ENCODE measurements at places on chromosomes 12 and 14.

DNA sequence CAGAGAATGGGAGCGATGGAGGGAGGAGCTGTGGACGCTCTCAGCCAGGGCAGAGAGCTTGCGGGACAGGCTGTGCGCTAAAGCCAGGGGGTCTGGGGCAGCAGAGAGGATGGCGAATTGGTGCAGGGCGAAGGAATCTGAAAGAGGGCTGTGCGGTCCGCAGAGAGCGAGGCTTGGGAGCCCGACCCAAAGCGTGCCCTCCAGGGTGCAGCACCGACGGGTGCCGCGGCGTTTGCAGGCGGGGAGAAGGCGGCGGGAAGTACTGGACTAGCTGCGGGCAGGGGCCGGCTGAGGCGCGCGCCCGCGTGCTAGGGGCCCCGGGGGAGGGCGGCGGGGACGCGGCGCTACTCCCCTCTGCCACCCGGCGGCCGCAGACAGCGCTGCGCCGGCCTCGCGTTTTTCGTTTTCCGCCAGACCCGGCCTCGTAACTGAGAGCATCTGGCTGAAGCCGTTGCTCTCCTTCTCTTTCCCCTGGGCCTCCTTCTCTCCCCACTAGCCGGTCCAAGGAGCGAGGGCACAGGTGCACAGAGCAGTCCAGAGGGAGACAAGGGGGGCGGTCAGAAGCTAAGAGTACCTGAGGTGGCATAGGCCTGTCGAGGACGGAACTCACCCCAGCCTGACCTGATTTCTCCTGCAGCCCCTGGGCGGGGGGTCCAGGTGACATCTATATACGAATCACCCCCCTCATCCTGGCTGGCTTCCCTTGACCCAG, 24.9 kb downstream of the SLC6A12 start:
- DNase-seq = no peak

GRCh38 chr12:64178122-64178521, 44.0 kb downstream of the KICS2 start:
- DNase-seq = no peak

DNA sequence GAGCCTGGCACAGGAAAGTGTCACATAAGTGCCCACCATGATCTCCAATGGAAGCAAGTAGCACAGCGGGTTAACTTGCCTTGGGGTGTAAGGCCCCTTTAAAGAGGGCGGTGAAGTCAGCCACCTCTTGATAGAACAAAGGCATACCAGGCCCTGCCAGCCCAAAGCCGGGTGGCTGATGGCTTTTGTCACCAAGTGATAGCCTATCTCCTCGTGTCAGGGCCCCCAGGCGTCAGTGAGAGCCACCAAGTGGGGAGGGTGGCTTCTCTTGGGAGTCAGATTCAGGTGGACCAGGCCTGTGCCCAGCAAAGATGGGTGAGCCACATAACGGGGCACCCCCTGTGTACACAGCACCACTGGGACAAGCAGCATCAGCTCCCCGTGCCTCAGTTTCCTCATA, 8.3 kb upstream of the MYL2 start:
- no peak for DNase-seq

DNA sequence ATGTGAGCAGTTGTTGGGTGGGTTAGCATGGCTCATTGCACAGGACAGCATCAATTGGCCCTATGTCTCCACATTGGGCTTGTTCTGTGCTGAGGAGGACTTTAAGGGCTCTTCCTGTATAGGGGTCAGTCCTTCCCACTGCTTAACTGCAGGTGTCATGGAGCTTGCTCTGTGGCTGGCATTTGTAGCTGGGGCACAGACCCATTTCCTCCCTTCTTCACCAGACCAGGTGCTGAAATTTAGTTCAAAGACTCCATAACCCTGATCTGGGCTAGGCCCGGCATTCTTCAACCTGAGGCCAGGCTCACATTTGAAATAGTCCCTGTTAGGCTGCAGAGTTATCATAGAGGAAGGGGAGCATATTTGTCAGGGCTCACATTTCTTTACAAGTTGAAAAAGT, 12.8 kb downstream of the CHST11 start:
- no peak for DNase-seq

GRCh38 chr14:100137173-100137572, 22.3 kb downstream of the DEGS2 start:
- DNase-seq = no peak

GRCh38 chr12:90842477-90842876, 112.5 kb downstream of the CCER1 start:
- DNase-seq = no peak

DNA sequence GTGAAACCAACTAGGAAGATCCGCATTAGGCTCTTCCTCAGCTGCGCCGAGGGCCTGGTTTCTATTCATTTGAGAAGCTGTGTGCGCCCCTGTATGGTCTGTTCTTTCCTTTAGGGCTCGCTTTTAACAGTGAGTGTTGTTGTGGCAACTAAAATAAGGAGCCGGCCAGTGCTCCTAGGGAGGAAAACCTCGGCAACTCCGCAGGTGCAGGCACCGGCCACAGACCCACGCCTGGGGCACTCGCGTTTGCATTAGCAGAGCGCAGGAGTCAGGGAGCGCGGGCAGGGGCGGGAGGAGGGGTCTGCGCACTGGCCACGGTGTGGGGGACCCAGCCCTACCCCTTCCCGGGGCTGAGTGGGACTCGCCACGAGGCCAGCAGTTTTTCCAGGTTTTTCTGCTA, 50.5 kb downstream of the STX2 start:
- no peak for DNase-seq

GRCh38 chr14:81682134-81682533, 148.5 kb upstream of the SEL1L start:
- DNase-seq = no peak

GRCh38 chr14:56514663-56515371, 64.8 kb upstream of the TMEM260 start:
- DNase-seq = no peak

DNA sequence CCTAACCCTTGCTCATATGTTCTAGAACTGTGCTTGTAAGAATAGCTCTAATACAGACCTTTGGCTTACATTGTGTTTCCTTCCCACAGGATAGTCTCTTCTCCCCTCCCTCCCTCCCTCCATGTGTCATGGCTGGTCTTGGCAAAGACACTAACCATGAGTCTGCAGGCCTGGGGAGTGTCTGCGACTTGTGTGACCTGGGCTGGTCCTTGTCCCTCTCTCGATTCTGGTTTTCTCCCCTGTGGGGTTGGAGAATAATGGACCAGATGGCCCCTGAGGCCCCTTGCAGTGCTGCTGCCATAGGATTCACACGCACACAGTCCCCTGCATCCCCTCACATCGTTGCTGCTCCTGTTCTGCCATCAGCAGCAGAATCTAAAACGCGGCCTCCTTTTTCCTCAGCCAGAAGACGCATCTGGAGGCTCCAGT, 30.3 kb downstream of the DEGS2 start:
- no peak for DNase-seq

- no peak for DNase-seq
Observed at GRCh38 chr12:47785036-47785886, 12.2 kb downstream of the SLC48A1 start.

DNA sequence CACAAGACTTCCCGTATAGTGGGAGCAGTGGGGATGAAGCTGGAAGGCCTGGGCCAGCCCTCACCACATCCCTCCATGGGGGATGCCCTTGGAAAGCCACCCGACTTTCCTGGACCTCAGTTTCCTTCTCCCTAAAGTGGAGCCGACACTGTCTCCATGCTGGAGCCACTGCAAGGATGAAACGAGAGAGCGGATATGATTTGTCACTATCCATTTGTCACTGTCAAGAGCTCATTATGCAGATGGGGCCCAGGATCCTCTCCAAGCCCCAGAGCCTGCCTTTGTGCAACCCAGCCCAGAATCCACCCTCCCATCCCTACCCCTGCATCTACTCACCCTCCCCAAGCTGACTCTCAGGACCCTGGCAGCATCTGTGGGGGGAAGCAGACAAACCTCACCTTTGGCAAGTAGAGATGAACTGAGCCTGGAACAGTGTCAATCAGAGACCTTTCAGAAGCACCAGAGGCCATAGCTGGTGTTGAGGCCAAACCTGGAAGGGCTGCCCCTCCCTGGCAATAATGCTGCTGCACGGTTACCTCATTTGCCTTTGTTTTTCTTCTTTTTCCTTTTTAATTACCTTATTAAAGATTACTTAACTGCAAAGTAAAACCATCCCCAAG, 287.7 kb upstream of the RTL1 start:
- DNase-seq = no peak

DNA sequence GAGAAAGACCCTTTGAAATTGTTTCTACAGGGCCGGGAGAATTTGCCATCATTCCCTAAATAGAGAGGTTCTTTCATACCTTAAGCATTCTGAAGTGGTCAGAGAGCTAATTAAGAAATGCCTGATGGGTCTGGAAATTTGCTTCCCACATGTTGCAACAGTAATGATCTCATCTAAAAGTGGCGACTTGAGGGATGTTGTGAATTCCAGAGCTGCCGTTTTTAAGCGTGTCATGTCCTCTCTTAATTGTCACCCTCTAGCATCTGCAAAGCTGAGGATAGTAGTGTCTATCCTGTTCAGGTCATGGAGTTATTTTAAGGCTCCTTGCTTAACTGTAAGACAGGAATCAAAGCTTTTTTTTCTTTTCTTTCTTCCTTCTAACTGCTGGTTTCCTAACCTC, 60.4 kb downstream of the FOS start:
- no peak for DNase-seq

DNA sequence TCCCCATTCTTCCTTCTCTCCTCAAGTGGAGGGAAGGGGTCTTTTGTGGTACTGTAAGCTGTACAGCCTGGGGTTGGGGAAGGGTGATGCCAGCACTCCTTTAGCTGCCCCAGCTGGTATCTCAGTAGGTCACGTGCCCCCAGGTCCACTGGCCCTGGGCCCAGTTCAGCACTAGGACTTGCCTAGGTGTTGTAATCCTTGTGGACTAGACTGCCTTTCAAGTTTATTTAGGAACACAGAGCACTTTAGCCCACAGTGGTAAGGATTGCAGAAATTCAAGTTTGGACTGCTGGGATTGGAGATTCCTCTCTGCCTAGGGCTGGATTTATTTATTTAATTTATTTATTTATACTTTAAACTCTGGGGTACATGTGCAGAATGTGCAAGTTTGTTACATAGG, 569.6 kb downstream of the AACS start:
- DNase-seq = no peak

GRCh38 chr14:51097287-51097686, 2.4 kb upstream of the TRIM9 start:
- DNase-seq = no peak

DNA sequence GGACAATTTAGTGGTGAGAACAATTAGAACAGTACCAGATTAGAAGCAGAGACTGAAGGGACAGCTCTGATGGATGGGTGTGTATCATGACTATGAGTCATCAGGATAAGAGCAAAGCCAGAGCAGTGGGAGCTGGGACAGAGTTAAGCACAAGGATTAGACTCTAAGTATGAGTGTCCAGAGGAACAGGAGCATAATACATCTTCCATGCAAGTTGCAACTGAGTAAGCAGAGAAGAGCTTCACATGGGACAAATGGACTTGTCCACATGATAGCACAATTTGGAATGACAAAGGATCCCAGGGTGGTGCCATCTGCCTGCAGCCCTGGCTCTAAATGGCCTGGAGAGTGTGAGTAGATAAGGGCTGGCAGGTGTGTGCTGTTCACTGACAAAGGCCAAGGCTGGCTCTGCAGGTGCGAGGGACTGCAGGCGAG, 226.4 kb upstream of the CAND1 start:
- no peak for DNase-seq

- DNase-seq = no peak
Observed at GRCh38 chr14:82047777-82048470, 514.3 kb upstream of the SEL1L start.

- no peak for DNase-seq
Observed at GRCh38 chr12:69509904-69510827, 40.0 kb downstream of the FRS2 start.

- DNase-seq = no peak
Observed at GRCh38 chr12:124479680-124480468, 87.5 kb downstream of the NCOR2 start.

- no peak for DNase-seq
Observed at GRCh38 chr14:55946231-55946630, 172.0 kb upstream of the PELI2 start.

DNA sequence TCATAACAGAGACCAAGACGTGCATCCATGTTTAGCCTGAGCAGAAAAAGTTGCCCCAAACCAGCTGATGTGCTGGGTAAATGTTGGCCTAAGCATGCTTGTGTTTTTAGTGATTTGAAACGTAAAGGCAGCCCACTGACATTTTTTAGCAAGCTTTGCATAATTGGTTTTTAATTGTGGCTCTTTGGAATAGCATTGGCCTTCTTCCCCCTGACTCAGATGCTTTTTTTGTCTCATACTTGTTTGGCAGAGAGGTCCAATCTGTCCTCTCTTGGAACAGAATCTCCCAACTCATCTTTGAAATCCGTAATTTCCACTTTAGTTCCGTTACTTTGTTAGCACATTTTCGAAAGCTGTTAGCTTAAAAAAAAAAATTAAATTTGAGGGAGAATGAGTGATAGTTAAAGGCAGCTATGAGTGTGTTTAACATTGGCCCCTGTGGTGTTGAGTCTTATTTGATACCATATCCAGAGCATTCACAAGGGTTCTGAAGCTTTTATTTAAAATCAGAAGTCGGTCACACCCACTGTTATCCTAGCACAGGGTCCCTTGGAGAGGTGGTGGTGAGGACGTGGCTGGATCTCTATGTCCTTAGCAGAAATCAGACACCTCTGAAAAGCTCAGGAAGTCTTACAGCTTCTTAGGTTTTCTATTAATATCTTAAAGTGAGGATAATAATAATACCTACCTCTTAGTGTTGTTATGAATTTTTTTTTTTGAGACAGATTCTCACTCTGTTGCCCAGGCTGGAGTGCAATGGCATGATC, 15.6 kb downstream of the JDP2 start:
- no peak for DNase-seq

DNA sequence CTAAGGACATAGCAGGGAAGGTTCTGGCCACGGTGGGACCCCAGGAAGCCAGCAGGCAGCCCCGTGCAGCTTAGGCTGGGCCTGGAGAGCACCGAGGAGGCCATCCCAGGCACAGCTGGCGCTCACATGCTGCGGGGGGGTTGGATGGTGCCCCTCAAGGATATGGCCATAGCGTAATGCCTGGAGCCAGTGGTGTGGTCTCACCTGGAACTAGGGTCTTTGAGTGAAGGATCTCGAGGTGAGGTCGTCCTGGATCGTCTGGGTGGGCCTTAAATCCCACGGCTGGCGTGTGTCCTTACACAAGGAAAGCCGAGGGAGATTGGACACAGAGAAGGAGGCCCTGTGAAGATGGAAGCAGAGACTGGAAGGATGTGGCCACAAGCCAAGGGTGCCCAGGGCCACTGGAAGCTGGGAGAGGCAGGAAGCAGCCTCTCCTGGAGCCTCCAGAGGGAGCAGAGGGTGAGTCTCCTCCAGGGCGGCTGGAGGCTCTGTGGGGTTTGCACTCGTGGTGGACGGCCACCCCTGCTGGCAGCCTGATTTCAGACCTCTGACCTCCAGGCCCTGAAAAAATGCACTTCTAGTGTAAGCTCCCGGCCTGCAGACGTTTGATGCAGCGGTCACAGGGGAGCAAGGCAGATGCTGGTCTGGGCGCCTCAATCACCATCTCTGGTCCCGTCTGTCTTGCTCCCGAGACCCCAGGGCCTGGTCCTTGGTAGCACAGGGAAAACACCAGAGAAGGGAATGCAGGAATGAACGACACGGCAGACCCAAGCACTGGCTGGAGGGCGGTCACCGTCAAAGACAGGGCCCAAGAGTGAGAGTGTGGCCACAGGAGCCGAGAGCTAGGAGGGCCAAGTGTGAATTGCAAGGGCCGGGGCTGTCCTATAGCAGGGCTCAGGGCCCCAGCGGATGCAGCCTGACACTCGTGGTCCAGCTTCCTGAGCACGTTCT, 218.6 kb downstream of the KIF26A start:
- DNase-seq = no peak

All from T follicular helper cell (primary cell).